ENCODE measurements at places on chromosomes 1 and 21.

GRCh38 chr1:214847071-214847810 lies 235.3 kb upstream of the KCNK2 start:
- no peak for ATAC-seq

GRCh38 chr1:109293026-109293425 lies 10.1 kb upstream of the PSRC1 start:
- ATAC-seq, result no peak

GRCh38 chr1:26352338-26352679 lies 1.6 kb downstream of the CRYBG2 start:
- no peak for ATAC-seq

GRCh38 chr1:163565166-163565565 lies 243.4 kb downstream of the NUF2 start:
- no peak for ATAC-seq

GRCh38 chr1:41385398-41386195 lies 24.4 kb downstream of the FOXO6 start:
- no peak for ATAC-seq

- no peak for ATAC-seq
Measured at GRCh38 chr21:37580666-37581065, 214.1 kb downstream of the DYRK1A start.

- ATAC-seq, result no peak
Measured at GRCh38 chr21:44647222-44647552, 973 bp downstream of the KRTAP10-11 start.

GRCh38 chr21:37944496-37944895 lies 28.2 kb upstream of the KCNJ6 start:
- no peak for ATAC-seq

- no peak for ATAC-seq
Measured at GRCh38 chr1:168499688-168500049, 44.1 kb downstream of the XCL2 start.

- no peak for ATAC-seq
Measured at GRCh38 chr1:116201911-116202310, 90.7 kb downstream of the MAB21L3 start.
